ENCODE measurements at places on chromosomes 3 and 15. TPM values are rescaled to one million over a fixed set of nuclear protein-coding genes. Genes with fewer than 3 reads are reported as not detected.

GRCh38 chr3:98361289-98361688 lies 7.6 kb downstream of the OR5K4 start:
- H3K4me1 ChIP-seq: peaks cover 3% of the 10 kb centered on the region
- peaks cover 17% of the 10 kb centered on the region for H3K36me3 ChIP-seq
- no peak overlapping the region for H3K27ac ChIP-seq
- peaks cover 19% of the 10 kb centered on the region for H3K27me3 ChIP-seq
- DNase-seq: no peak

HERC2 gene
- 47.0 TPM for total RNA-seq

CNTN4 gene
- not detected for total RNA-seq

GRCh38 chr15:49808341-49808740 lies 187.5 kb downstream of the DTWD1 start:
- H3K36me3 ChIP-seq: no peaks in the 10 kb centered on the region
- no peak overlapping the region for H3K4me3 ChIP-seq
- peaks cover 21% of the 10 kb centered on the region for H3K27me3 ChIP-seq
- H3K4me1 ChIP-seq: no peaks in the 10 kb centered on the region

CSPG4 gene
- not detected for total RNA-seq

GRK7 gene
- not detected for total RNA-seq

SLC33A1 gene
- 27.3 TPM for total RNA-seq

All from activated naive CD8-positive, alpha-beta T cell treated with anti-CD3 and anti-CD28 coated beads, Interleukin-2, amount 10 ng/mL, durations not matched to agents 7 days and 5 days (primary cell).